ENCODE measurements at places on chromosomes 16 and 17. TPM values are rescaled to one million over a fixed set of nuclear protein-coding genes. Genes with fewer than 3 reads are reported as not detected.

The PYDC1 gene
- 0.92 TPM for total RNA-seq

The GNG13 gene
- total RNA-seq, result not detected

The RASD1 gene
- total RNA-seq, result 18.2 TPM

The GPR179 gene
- total RNA-seq, result 4.6 TPM

The ETV4 gene
- 0.46 TPM for total RNA-seq

The CSH2 gene
- total RNA-seq, result not detected

The ACACA gene
- 116 TPM for total RNA-seq

The CTRB2 gene
- not detected for total RNA-seq

The SBK1 gene
- 22.4 TPM for total RNA-seq

The TAC4 gene
- total RNA-seq, result not detected

The CA4 gene
- 1.8 TPM for total RNA-seq

The RNF222 gene
- total RNA-seq, result not detected

The ADCY9 gene
- total RNA-seq, result 15.9 TPM

The KRTAP29-1 gene
- total RNA-seq, result not detected

The FUS gene
- 64.4 TPM for total RNA-seq

The ZSCAN10 gene
- total RNA-seq, result not detected

The CRHR1 gene
- 6.2 TPM for total RNA-seq

The KLHL36 gene
- 60.4 TPM for total RNA-seq

The TNFRSF13B gene
- not detected for total RNA-seq

The SCNN1G gene
- total RNA-seq, result 0.23 TPM

The HAP1 gene
- 9.9 TPM for total RNA-seq

The NME2 gene
- 247 TPM for total RNA-seq

The IGSF6 gene
- total RNA-seq, result 5.8 TPM

Data from diencephalon (tissue), 1 donor.